ENCODE measurements at places on chromosomes 4 and X.

- DNase-seq = no peak
These were observed 174.5 kb downstream of the SMIM20 start for GRCh38 chr4:26088433-26088928.

DNA sequence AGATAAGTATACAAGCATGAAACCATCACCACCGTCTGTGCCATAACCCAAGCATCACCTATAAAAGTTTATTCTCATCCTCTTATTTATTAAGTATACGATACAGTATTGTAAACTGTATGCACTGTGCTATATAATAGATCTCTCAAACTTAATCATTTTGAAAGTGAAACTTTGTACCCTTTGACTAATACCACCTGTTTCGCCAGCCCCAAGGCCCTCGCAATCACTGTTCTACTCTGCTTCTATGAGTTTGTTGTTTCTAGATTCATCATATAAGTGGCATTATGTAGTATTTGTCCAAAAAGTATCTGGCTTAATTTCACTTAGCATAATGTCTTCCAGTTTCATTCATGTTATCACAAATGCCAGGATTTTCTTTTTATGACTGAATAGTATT, 72.1 kb upstream of the DOCK11 start:
- no peak for DNase-seq

DNA sequence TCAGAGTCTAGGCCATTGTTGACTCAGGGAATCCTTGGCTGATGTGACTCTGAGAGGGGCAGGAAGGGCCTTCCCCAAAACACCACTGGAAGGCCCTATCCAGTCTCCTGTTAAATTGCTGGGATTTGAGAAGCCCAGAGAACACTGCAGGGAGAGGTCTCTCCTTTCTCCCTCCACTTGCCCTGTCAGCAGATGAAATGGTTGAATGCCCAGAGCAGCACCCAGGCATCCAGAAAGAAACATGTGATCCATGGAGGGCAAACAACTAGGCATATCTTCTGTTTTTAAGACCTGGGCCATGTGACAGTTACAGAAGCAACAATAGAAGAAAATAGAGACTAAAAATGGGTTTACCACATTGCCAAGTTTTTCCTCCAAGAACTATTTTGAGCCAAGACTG, 291.1 kb downstream of the QDPR start:
- DNase-seq = no peak

- DNase-seq = no peak
These were observed 13.1 kb upstream of the DRP2 start for GRCh38 chrX:101206471-101206870.

DNA sequence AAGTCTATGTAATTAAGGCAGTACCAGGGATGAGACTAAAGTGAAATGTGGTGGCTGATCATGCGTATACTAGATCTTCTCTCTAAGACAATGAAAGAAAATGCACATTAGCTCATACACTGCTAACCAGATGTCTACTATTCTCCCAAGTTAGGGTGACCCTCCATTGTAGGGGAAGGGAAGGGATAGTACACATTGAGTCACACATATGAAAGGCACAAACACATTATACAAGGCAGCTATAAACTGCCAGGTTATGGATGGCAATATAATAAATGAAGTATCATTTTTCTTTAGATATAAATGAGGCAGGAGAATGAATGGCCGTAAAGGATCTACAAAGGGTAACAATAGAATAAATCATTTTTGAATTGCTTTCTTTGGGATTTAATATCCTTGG, 4.5 kb downstream of the SHROOM3 start:
- no peak for DNase-seq

- no peak for DNase-seq
These were observed 75.8 kb upstream of the MAGEB10 start for GRCh38 chrX:27731962-27732361.

- no peak for DNase-seq
These were observed 55.4 kb upstream of the GRPR start for GRCh38 chrX:16067886-16068515.

DNA sequence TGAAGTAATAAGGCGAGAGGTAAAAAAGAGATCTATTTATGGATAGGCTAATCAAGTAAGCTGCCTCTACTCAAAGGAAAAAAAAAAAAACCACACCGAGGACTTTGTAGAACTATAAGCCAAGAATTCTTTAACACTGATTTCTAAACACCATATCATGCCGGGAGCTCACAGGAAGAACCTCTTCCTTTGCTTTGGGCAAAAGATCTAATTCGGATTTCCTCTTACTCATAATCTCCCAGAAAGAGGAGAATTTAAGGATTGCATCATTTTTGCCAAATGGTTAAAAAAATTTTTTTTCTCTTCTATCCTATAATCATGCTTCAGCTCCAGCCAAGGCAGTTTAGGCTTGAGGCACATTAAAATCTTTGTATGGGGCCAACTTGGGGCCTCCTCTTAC, 95.5 kb downstream of the ZNF827 start:
- DNase-seq = no peak

GRCh38 chrX:148815218-148815961, 315.0 kb downstream of the AFF2 start:
- DNase-seq = no peak

- no peak for DNase-seq
These were observed 262.1 kb upstream of the CXXC4 start for GRCh38 chr4:104756837-104757236.

DNA sequence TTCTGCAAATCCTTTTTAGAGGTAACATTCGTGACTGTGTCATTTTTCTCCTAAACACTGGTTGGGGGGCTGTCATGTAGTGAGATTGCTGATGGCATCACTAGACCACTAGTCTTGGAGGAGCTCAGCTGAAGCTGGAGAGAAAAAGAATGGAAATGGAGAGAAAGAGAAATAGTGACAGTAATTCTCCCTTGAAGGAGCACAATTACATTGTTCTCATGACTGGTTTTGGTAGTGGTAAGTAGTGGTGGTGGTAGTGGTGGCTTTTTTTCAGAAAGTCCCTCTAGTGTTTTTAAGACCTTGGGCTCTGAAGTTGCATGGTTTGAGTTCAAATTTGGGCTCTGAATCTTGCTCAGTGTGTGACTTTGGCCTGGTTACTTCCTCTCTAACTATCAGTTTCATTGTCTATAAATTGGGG, 99.8 kb downstream of the LARP7 start:
- no peak for DNase-seq

GRCh38 chr4:75080888-75081287, 148.0 kb downstream of the PARM1 start:
- DNase-seq = no peak

- DNase-seq = no peak
These were observed 8.1 kb downstream of the SEPTIN6 start for GRCh38 chrX:119684916-119685224.

DNA sequence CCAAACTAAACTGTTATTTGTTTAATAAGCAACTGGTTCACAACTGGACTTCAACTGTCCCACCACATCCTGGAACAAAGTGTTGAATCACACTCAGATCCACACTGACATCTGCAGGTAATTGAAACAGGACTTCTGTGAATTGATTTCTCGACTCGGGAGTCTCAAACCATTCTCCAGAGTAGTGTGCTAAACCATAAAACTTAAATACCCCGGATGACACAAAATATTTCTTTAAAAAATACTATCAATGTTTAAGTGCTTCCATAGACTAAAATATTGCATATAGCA, 95.4 kb upstream of the PLAC1 start:
- DNase-seq = no peak

DNA sequence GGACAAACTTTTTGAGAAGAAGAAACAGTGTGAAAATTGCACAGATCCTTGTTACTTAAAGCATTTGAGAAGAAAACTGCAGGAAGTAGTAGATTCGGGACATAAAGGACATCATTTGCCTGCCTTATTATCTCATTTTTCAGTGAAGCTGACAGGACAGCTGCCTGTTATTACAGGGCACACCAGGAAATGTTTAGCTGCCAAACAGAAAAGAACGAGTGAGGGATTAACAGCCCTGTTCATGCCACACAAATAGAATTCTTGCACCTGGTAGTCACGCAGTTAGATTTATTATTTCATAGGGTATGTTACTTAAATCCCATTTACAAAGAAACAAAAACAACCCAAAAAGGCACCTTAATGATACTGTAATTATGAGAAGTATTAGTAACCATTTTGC, 100.6 kb downstream of the CHIC2 start:
- no peak for DNase-seq

DNA sequence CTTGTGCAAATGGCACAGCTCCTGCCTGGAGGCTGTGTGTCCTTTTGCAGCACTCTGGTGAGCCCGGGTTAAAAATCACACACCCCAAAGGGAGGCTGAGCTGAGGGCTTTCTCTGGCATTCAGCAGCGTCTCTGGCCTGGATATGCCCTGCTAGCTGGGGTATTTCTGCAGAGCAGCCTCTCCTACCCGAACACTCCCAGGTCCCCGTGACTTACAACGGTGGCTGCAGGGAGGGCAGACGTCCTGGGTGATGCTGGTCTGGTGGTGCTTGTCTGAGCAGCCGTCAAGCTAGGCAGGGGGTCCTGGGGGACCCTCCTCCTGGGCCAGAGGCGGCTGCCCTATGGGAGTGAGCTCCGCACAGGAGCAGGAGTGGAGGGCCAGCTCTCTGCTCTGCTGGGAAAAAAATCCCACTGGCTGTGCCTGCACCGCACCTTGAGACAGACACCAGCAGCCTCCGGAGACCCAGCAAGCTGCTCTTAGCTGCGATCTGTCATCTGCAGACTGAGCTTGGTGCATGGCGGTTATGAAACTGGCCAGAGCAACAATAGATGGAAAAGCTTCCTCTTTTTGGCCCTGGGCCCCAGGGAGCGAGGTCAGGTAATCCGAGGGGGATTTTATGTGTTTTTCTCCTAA, 41.3 kb upstream of the ASMTL start:
- no peak for DNase-seq

DNA sequence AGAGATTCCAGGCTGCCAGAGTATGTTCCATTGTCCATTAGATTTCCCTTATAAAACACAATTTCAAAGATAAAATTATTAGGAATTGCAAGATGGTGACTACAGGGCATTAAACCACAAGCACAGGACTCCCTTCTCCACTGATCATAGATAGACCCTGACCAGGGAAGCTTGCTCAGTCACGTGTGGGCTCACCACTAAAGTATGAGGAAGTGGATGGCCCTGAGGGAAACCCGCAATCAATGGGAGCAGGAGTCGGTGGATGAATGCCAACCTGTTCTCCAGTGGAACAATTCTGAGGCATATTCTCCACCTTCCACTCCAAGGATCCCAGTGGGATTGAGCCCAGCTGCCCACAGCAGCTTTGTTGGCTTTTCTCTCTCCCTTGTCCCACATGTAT, 515.7 kb downstream of the BCOR start:
- DNase-seq = no peak

- no peak for DNase-seq
These were observed 62.4 kb upstream of the MSANTD1 start for GRCh38 chr4:3186609-3187008.

DNA sequence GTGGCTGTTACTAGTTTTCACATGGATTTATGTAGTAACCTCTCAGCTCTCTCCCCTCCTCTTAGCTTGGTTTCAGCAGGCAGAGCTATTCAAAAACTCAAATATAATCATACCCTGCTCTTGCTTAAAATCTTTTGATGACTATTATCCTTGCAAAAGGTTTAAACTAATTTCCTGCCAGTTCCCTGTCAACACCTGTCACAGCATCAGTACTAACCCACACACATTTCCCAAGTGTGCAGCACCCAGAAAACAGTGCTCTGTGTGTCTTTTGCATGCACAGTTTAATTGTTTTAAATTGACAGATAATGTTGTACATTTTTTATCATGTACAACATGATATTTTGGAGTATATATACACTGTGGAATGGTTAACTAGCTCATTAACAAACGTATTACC, 202.0 kb downstream of the PAPSS1 start:
- DNase-seq = no peak

DNA sequence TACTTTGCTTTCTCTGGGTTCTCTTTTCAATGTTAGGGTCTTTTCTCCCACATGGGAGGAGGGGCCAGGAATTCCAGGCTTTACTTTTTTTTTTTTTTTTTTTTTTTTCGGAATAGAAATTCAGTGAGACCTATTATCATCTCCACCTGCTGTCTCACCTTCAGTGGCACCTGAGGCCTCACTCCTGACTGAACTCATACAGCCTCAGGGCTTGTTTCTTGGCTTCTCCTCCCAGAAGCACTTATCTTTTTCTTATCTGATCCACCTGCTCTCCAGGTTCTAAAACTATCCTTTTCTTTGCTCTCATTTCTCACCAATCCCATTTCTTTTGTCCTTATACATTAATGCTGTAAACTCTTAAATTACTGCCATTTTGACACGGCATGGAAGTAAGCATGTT, 117.3 kb upstream of the PPP3CA start:
- DNase-seq = no peak

- no peak for DNase-seq
These were observed 32.7 kb downstream of the TMEM47 start for GRCh38 chrX:34624416-34624815.

DNA sequence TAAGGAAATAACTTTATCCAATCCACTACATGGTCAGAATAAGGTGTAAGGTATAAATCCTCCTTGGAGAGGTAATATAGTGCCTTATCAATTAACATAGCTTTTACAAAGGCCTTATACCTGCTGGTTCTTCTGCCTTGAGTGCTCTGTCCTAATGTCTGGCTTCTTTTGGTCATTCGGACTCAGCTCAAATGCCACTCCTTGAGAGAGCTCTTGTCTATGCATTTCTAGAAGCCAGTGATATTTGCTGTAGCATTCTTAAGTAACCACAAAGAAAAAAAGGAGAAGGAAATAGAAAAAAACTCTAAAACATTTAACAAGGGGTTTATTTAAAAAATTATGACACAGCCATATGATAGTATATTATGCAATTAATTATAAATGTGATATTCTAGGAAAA, 444.8 kb upstream of the SLIT2 start:
- no peak for DNase-seq

DNA sequence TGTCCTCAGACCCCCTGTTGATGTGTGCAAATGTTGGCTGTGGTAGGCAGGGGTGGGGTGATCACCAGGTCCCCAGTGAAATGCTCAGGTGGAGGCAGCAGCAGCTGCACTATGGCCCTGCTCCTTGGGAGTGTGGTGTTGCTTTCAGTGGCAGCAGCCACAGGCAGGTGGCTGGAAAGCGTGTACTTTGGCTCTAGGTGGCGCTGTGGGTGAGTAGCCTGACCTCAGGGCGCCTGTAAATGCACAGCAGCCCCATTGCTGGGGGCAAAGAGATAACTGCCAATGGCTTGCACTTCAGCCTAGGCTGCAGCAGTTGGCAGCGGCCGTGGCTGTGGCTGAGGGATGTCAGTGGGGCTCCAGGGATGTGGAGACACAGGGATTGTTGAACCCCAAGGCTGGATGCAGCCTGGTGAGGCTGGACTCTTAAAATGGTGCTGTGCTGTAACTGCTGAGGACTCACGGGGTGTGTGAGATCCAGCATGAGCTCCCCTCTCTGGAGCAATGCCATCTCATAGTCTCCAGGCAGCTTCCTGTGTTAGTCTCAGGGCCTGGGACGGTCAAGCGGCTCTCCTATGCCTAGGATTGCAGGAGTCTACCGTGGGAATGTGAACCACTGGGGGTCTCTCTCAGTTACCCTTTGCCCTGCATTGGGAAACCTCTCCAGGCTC, 421.7 kb upstream of the HTR2C start:
- DNase-seq = no peak

- DNase-seq = no peak
These were observed 54.2 kb downstream of the SCD5 start for GRCh38 chr4:82744284-82744968.
